ENCODE measurements at places on chromosomes 2 and 18.

DNA sequence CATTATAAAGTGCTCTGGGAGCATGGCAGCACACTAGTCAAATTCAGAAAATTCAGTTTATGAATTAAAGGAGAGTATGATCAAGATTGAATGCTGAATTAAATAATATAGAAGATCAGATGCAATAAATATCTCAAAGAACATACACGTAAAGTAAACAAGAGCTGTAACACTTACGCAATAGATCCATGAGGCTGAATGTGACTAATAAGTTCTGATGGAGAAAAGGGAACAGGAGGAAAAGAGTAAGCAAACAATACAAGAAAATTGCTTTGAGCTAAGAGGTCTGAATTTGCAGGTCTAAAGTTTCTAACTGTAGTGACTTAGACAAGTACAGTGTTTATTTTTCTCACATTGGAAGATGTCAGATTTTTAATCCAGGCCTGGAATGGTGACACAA, 646.7 kb upstream of the ZNF804A start:
- DNase-seq = no peak

DNA sequence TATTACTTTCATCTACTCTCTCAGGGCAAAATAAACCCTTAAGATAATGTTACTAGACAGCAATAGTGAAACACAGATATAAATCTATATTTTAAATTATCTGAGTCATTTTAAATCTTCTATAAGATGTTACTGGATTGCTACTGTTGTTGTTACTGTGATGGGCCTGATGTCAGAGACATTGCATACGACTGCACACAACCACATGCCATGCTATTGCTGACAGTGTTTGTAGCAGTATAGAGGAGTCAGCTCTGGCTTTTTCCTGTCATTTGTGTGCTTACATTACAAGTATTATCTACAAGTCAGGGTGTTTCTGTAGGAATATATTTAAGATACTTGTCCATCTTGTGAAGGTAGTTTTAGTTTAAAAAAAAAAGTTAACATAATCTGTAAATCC, 63.9 kb downstream of the CCDC148 start:
- DNase-seq = no peak

- no peak for DNase-seq
Measured at GRCh38 chr18:28065793-28066186, 111.1 kb downstream of the CDH2 start.

- no peak for DNase-seq
Measured at GRCh38 chr2:135792401-135793150, 44.4 kb downstream of the LCT start.

- no peak for DNase-seq
Measured at GRCh38 chr2:226424971-226425370, 374.6 kb downstream of the IRS1 start.

- DNase-seq = no peak
Measured at GRCh38 chr2:175064797-175065196, 59.6 kb upstream of the CHN1 start.

DNA sequence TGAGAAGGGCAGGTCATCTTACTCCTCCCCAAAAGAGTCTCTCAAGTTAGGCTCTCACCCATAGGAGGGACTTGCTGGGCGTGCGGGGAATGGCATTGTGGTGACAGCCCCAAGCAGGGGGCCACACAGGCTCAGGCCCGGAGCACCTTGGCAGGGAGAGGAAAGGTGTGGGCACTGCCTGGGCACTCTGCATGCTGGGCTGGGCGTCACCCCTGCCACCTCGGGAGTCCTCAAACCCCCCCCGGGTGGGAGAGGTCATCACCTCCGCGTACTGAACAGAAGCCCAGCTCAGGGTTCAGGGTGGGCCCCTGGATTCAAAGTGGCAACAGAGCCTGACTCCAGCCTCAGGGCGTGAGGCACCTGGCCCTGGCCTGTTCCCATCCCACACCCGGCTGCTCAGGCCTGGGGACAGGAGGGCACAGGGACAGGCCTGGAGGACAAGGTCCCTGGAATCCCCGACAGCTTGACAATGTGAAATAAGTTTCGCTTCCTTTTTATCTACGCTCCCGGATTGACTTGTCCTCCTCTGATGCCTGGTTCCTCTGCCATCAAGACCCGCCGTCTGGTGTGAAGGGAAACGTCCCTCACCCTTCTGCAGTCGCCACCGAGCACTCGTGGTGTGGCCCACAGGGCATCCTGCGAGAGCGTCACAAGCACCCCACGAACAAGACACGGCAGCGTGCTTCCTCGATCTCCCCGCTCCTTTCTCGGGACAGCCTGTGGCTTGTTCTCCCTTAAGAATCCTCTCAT, 97.8 kb downstream of the HDAC4 start:
- no peak for DNase-seq

DNA sequence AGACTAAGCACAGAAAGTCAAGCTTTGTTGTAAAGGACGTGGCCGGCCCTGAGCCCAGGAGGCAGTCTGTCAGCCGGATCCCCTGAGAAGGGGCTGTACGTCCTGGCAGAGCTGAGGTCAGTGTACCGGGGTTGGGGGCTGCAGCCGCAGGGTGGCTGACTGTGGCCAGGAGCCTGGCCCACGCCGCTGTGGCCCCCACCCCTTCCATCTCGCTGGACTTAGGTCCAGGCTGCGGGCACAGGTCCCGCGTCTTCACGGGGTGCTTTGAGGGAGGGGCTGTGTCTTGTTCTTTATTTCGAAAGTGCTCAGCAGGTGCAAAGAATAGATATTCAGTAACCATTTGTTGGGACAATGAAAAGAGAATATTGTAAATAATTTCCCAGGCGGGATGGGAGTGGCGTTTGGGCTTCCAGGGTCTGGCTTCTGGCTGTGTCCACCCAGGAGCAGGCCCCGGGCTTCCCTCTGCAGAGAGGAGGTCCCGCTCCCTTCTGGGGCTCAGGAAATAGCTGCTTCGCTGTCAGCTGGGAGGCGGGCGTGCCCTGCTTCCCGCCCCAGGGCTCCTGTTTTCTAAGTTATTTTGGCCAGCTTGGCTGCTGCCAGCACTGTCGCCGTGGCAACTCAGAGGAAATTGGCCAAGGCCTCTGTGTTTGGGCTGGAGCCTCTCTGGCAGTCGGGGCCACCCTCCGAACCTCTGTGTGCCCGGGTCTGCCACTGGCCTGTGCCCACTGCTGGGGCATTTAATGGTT, 7.4 kb downstream of the NFATC1 start:
- no peak for DNase-seq

GRCh38 chr2:120964819-120965218, 229.2 kb downstream of the GLI2 start:
- DNase-seq = no peak

- DNase-seq = no peak
Measured at GRCh38 chr2:74845217-74845751, 11.4 kb downstream of the HK2 start.

DNA sequence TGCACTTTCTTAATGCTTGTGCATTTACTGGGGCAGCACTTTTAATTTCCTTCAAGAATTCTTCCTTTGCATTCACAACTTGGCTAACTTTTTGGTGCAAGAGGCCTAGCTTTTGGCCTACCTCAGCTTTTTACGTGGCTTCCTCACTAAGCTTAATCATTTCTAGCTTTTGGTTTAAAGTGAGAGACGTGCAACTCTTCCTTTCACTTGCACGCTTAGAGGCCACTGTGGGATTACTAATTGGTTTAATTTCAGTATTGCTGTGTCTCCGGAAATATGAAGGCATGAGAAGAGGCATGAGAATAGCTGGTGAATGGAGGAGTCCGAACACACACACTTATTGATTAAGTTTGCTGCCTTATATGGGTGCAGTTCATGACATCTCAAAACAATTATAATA, 354.1 kb downstream of the DLGAP1 start:
- no peak for DNase-seq

GRCh38 chr2:162258686-162259085, 15.4 kb upstream of the FAP start:
- DNase-seq = no peak

DNA sequence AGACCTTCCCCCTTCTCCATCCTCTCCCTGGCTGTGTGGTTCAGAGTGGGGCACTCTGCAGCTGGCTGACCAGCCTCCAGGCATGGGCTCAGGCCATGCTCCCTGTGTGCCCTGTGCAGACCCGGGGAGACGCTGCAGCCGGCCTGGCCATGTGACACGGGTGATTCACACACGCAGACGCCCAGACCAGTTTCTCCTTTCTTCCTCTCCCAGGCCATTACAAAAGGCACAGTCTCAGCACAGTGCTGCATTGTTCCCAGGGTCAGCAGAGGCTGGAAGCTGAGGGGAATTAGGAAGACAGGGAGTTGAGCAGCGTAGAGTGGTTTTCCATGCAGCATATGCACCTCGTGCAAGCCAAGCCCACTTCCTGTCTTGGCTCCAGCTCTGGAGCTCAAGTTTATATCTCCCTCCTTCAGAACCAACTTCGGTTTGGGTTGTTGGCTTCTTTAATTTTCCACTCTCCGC, 288.5 kb downstream of the TNS1 start:
- DNase-seq = no peak

DNA sequence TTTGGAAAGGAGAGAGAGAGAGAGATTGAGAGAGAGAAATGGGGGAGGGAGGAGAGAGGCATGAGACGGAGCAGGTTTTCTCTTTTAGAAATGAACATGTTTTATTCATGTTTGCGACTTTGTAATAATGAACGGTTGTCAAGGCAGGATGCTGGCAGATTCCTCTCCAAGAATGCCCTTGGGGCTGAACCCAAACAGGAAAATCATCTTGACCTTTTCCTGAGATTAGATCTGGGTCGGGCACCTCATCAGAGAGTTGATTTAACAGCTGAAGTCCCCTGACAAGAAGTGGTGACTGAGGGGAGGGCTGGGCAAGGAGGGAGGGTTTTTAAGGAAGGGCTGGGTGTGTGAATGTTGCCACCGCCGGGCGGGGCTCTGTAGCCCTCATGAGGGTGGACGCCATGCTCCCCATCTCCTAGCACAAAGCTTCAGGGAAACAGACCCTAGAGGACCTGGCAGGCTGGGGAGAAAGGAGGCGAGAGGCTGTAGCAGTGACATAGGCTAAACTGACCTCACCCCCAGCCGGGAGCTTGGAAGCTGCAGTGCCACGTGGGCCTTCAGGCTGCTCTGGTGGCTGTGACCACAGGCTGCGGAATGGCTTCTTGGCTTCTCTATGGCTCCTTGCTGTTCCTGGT, 60.0 kb downstream of the LIPG start:
- DNase-seq = no peak

- DNase-seq = no peak
Measured at GRCh38 chr2:157184161-157184895, 73.2 kb upstream of the GALNT5 start.

DNA sequence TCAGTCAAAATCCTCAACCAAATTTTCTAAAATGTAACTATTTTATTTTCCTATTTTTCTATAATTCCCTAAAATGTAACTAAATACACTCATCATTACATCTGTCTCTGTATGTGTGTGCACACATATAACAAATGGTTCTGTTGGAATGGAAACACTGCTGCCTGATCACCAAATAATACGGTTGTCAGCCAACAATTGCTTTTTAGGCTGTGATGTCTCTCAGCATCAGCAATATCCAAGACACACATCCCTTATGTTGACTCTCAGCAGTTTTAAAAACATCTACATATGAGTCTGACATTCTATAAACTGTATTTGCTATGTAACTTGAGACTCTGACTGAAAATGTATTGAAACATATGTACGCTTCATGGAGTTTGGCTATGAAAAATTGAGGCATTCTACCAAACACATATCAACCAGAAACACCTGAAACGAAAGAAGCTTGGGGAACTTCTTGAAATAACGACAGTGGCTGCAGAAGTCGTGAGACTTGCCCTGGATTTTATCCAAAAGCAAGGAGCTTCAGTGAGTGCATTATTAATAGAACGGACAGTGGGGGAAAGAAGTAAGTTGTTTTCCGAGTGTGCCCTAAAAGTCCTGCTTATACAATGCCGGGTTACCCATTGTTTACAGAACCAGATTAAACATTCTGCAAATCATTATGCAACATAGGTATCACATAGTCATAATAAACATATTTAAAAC, 110.2 kb upstream of the ITGB6 start:
- no peak for DNase-seq

DNA sequence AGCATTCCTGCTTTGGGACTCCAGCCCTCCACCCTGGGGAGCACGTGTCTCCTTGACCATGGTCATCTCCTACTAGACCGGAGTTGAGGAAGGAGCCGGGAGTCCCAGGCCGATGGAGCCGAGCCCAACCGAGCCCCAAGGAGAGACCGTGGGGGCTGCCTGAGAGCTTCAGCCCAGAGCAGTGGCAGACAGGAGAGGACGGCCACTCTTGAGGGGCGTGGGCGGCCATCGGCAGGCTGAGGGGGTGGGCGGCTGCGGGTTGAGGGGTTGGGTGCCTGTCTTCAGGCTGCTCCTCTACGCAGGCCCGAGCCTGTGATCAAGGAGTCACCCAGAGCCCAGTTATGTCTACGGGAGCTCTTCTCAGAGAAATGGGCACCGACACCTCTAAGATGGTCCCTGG, 158.7 kb downstream of the PXDN start:
- no peak for DNase-seq

GRCh38 chr2:228675091-228675490, 493.6 kb upstream of the SPHKAP start:
- no peak for DNase-seq

DNA sequence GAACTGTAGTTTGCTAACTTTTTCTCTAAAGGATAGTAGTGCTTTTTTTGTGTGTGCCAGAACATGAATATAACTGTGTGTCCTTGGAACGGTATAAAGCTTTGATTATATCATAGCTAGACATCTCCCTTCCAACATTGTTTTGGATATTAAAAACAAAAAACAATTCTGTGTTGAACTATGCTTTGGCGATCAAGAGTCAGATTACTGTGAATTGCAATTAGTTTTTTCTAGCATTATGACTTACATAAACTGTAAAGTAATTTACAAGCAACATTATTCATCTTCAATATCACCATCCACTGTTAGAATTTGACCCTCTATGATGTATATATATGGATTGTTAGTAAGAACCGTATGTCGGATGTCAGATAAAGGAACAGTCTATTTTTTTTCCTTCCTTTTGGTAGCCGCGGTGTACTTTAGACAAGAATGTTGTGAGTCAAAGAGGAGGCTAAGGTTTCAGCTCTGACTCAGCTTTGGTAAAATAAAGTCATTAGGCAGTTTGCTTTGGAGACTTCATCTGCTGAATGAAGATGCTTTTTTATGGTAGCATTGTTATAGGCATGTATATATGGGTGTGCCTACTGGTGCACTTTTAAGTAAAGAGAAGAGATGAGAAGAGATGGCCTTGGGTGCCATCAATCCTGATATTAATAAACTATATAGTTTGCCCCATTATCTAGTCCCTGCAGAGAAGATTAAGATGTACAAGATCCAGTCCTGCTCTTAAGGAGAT, 76.4 kb downstream of the LTBP1 start:
- no peak for DNase-seq

GRCh38 chr2:119696494-119697030, 17.6 kb downstream of the TMEM177 start:
- DNase-seq = no peak

DNA sequence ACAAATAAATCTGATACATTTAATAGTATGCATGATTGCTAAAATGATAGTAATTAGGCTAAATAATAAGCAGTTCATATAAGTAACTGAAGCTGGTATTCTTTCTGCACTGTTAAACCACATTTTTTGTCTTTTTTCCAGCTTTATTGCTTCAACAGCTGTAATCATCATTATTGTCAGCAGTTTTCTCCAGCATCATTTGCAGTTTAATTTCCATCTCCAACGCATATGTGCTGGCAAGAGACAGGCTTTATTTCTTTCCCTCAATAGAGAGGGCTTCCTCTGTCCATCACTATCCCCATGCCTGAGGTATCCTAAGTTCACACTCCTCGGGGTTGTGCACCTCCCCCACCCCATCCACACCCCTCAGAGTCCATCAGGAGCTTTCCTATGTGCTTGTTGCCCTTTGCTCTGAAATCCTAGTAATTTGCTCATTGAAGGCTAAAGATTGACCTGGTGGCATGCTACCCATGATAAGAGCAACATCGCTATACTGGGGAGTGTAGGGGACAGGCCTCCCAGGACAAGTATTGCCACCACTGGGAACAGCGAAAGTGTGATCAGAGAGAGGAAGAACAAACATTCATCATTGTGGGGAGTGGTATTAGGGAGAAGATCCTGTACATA, 37.1 kb downstream of the B4GALT6 start:
- DNase-seq = no peak
